ENCODE measurements at places on chromosomes 3 and 15. TPM values are rescaled to one million over a fixed set of nuclear protein-coding genes. Genes with fewer than 3 reads are reported as not detected.

DNA sequence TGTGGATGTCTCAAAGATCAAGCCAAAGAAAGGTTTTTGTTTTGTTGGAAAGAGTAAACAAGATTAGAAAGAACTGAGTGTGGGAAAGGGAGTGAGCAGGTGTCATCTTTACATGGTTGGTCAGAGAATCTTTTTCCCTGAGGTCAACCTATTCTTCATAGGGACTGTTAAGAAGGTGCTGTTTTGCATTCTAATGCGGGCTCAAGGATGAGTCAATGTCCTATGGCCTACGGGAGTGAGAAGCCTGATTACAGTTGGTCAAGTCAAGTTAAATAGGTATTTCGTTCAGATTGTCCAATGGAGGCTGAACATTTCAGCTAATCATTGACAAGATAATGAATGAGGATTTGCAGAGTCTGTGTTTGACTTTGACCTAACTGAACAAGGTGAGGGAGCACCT is 491.2 kb upstream of the PDZRN3 start:
- DNase-seq = no peak
- H3K36me3 ChIP-seq = no peaks in the 10 kb centered on the region
- H3K4me1 ChIP-seq = no peaks in the 10 kb centered on the region
- no peak overlapping the region for H3K27ac ChIP-seq
- no peak overlapping the region for H3K4me3 ChIP-seq

DNA sequence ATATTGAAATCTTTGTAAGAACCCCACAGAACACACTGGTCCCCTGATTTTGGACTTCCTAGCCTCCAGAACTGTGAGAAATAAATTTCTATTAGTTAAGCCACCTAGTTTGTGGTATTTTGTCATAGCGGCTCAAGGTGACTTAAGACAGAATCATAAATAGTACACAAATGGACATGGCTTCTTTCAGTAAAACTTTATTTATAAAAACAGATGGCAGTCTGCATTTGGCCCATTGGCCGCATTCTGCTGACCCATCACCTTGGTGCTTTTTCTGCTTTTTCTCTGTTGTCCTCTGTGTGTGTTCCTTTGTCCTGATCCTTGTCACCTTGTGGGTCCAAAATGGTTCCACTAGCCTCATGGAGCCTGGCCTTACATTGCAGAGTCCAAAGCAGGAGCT is 363.6 kb downstream of the PTPRG start:
- H3K36me3 ChIP-seq = no peaks in the 10 kb centered on the region

DNA sequence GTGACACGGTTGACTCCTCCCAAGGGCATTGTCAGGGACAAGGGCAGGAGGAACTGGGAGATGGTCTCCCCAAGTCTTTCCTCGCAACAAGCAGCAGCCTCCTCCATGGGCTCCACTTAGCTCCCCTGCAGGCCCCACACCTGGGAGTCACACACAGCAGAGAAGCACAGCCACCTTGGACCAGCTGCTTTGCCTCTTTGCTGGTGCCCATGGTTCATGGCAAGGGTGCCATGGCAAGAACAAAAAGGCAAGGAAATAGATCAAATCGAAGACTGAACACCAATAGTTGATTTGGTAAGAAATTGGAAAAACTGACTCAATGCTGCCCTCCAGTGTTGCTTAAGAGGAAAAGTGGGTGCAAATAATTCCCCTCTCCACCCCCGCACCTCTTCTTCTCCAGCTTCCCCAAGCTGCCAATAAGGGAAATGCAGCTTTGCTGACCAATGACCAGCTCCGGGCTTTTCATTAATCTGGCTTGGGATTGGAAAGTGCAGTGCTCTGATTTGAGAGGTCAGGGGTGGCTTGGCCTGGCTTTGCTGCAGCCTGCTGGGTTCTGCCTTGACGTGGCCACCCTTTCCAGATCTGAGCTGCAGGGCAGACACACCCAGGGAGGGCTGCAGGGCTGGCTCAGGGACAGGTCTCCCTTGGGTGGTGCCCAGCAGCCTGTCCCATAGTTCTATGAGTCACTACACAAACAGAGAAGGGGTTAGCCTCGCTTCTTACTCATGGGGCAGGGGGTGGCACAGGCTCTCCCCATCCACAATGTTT is 162.0 kb downstream of the KLF13 start:
- H3K27me3 ChIP-seq = no peaks in the 10 kb centered on the region
- DNase-seq = no peak
- H3K4me3 ChIP-seq = no peak overlapping the region
- H3K27ac ChIP-seq = peak overlapping the region; percentile 60

GRCh38 chr3:55690177-55690576 is 203.1 kb upstream of the WNT5A start:
- H3K4me1 ChIP-seq = no peaks in the 10 kb centered on the region
- H3K27me3 ChIP-seq = no peaks in the 10 kb centered on the region
- DNase-seq = no peak

DNA sequence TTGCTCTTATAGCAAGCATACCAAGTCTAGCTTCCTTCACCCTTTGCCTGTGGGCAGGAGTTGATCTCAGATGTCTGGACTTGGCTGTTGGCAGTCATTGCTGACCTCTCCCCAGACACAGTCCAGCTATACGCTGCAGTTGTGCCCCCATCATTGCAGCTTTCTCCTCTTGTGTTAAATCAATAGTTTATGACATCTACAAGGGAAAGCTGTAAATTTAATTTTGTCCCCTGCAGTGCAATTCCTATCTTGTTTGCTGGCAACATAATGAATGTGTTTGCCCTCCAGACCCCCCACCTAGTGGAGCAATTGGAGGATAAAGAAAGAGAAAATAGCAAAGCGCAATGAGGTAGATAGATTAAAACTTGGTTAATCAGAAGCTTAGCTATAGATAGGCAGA is 280.2 kb downstream of the LSAMP start:
- H3K36me3 ChIP-seq = no peaks in the 10 kb centered on the region
- no peak overlapping the region for H3K4me3 ChIP-seq
- no peak overlapping the region for H3K27ac ChIP-seq
- no peak for DNase-seq

DNA sequence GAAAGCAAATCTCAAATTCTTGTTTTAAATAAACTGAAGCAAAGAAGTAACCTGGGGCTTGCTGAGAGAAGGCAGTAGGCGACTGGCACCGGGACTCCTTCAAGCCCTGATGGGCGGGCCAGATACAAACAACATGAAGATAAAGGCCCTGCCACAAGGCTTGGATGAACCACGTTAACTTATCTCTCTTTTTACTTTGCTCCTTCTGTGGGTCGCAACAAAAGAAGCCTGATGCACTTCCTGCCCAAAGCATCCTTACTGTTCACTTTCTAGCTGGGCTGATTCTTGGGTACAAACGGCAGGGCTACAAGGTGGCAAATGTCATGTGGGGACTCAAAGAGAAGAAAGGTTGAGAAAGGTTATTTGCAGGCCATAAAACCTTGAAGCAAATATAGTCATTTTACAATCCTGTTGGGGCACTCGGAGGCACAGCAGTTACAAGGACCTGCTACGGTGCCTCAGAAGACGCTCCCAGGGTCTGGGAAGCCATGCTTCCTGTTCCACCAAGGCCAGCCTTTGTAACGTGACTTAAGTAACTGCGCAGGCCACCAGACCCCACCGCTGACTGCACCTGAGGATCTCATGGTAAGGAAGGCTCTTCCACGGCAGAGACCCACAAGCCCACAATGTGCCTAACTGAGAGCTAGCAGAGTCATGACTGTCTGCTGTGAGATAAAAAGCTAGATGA is 71.1 kb downstream of the CHSY1 start:
- H3K27me3 ChIP-seq = no peaks in the 10 kb centered on the region
- H3K27ac ChIP-seq = peak overlapping the region; percentile 78
- H3K4me3 ChIP-seq = peak overlapping the region; percentile 19
- peaks cover 58% of the 10 kb centered on the region for H3K36me3 ChIP-seq

Gene NCKIPSD
- total RNA-seq = 43.9 TPM

Gene MUSTN1
- 1.0 TPM for total RNA-seq

Gene RASGRF1
- total RNA-seq = not detected

Gene PATL2
- total RNA-seq = 8.6 TPM
